ENCODE measurements at places on chromosomes 1 and 21. TPM values are rescaled to one million over a fixed set of nuclear protein-coding genes. Genes with fewer than 3 reads are reported as not detected.

- DNase-seq: no peak
These were observed at the start of gene PRR9 for GRCh38 chr1:153217212-153217611. Gene PRR9 (plus strand): TSS chr1:153217584. CDS start chr1:153218145, 561 bp downstream.

GRCh38 chr21:41371685-41372030 is 9.8 kb downstream of the MX2 start:
- no peak for DNase-seq

- DNase-seq: no peak
These were observed 38.3 kb downstream of the CD34 start for GRCh38 chr1:207872621-207873020.

DNA sequence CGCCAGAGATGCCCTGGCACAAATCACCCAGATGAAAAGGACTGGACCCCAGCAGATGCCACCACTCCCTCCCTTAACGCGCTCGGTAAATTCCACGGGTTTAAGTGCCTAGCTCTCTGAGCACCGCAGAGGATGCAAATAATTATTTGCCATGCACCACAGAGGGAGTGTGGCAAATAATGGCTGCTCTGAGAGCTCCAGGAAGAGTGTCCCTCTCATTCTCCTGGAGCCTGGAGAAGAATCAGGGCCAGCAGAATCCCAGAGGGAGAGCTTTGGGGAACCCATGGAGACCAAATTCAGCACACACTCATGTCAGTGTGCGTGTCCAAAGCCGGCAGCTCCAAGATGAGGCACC is 667 bp downstream of the HHIPL2 start:
- no peak for DNase-seq

GRCh38 chr1:55305735-55306134 is 90.6 kb upstream of the USP24 start:
- DNase-seq: no peak

DNA sequence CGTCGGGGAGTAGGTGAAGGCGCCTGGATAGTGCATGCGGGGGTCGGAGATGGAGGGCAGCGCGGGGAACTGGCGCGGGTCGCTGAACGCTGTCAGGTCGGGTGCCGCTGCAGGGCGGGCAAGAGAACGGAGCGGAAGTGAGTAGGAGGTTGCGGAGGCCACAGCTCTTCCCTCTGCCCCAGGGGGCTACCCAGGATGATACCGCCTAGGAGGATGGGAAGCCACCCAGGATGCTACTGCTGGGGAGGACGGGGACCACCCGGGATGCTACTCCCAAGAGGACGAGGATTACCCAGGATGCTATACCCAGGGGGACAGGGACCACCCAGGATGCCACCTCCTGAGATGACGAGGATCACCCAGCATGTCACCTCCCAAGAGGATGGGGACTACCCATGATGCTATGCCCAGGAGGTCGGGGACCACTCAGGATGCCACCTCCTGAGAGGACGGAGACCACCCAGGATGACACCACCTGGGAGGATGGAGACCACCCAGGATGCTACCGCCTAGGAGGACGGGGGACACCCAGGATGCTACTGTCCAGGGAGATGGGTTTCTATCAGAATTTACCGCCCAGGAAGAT is 123.8 kb downstream of the CLIC6 start:
- DNase-seq: no peak

DNA sequence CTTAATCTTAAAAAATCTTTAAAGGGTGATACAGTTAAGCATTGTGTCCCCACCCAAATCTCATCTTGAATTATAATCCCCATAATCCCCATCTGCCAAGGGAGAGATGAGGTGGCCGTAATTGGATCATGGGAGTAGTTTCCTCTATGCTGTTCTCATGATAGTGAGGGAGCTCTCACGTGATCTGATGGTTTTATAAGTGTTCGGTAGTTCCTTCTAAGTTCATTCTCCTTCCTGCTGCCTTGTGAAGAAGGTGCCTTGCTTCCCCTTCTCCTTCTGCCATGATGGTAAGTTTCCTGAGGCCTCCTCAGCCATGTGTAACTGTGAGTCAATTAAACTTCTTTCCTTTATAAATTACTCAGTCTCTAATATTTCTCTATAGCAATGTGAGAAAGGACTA is 10.7 kb downstream of the DHRS3 start:
- DNase-seq: no peak

- peak; percentile 90 for DNase-seq
These were observed 138.4 kb downstream of the PLXNA2 start for GRCh38 chr1:208105756-208106155.

DNA sequence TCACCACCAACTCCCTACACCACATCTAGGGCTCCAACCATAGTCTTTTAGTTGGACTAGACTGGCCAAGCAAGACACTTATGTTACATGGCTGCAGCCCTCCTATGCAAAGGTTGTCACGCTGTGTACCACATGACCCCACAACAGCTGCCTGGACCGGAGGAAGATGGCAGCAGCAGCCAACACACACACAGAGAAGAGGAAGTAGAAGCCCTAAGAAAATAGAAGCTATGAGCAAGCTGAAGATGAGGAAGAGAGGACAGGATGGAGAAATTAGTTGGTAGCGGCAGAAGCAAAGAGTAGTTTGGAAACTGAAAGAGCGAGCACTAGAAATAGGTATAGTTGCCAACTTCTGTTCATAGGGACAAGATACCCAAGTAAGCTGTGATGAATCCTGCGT is 60.8 kb upstream of the RALGPS2 start:
- no peak for DNase-seq

The KDM5B gene
- polyA plus RNA-seq: 55.7 TPM

The HNRNPU gene
- 435 TPM for polyA plus RNA-seq

The TMPRSS15 gene
- polyA plus RNA-seq: 0.90 TPM

The ECM1 gene
- polyA plus RNA-seq: 2.8 TPM

The FCAMR gene
- not detected for polyA plus RNA-seq

Measured in muscle of leg (tissue), 16 donors.